Thoracic aorta (tissue), 2 donors: ENCODE measurements at places on chromosomes 4 and X.
A peak's percentile ranks its signal among the peaks of the same experiment; 100 is the strongest.

DNA sequence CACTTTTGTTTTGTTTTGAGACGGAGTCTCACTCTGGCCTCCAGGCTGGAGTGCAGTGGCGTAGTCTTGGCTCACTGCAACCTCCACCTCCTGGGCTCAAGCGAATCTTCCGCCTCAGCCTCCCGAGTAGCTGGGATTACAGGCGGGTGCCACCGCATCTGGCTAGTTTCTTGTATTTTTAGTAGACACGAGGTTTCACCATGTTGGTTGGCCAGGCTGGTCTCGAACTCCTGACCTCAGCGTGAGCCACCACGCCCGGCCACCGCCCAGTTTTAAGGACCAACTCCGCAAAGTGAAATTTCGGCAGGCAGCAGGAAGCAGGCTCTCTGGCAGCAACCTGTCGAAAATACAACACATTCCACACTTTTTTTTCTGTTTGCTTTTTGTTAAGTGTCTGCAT is 13.4 kb downstream of the DHRSX start:
- DNase-seq: no peak

DNA sequence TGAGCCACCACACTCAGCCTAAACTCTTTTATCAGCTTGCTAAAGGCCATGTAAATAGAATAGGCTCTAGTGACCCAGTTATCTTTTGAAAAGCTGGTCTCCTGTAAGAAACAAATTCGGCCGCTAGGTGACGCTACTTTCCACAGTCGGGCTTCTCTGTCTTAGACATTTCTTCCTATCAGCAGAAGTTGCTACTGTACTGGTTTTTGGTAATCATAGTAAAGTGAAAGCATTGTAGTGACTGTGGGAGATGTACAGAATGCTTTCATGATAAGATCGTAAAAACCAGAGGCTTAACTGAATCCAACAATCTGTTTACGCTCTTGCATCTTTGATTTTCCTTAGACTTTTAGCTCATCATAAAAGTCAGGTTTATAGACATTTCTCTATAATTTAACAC is 82.6 kb downstream of the GK start:
- DNase-seq: no peak

- DNase-seq: no peak
Measured at GRCh38 chrX:47358387-47359065, 11.9 kb upstream of the ZNF157 start.

GRCh38 chrX:30278365-30278764 is 30.8 kb downstream of the NR0B1 start:
- DNase-seq: no peak

DNA sequence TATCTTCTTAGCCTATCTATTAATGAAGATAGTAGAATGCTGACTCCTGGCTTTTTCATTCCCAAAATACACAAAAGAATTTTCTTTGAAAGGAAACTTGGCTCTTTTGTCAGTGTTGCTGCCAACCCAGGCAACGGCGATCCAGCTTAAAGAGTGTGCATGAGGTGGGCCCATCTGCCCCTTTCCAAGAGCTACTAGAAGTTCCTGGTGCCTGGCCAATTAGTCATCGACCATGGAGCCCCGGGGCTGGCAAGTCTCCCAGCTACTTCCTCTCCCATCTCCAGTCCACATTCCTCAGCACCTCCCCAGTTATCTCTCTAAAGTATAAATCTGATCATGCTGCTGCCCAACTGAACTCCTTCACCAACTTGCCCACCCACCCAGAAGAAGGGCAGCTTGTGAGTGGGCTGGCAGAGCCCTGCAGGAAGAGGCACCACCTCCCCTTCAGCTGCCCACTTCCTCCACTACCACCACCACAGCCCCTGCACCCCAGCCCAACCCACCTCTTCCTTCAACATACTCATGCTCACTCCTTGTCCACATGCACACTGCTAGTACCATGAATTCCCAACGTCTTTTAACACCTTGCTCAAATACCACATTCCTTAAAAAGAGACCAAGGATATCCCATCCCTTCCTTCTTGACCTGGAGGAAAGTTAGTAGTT is 158.2 kb upstream of the MAP3K15 start:
- DNase-seq: peak; percentile 4

- DNase-seq: no peak
Measured at GRCh38 chrX:67523002-67523681, 20.7 kb upstream of the AR start.

DNA sequence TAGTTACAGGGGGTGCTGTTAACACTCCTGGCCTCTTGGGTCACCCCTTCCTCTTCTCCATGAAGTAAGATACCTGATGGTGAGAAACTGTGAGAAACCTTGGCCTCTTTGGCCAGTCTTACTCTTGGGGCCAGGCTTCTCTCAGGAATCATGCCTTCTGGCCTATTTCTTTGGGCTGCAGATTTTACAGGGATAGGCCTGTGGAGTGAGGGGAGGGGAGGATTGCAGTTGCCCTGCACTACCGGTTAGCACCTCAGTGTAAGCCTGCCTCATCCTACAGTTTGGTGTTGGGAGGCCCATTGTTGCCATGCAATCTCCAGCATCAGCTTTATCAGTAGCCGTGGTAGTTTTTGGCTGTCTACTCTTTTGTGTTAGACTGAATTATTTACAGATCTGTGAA is 7.6 kb upstream of the PGRMC2 start:
- DNase-seq: no peak

DNA sequence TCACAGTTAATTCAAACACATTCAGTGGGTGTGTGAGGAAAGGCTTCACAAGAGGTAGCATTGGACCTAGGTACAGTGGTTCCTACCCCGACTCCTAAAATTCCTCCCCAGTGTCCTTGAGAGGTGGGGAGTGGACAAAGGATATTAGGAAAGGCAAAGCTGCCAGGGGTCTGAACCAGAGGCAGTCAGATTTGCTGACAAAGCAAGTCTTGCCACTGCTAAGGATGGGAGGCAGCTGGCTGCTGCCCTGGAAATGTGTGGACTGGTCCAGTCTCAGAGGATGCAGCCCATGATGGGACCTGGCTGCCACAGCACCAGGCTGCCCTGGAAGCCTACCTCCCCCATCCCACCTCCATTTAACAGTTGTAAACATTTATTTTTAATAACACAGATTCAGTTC is 4.1 kb upstream of the PHF8 start:
- no peak for DNase-seq

GRCh38 chr4:139851639-139852038 is 186.0 kb downstream of the MGST2 start:
- no peak for DNase-seq

GRCh38 chr4:1722551-1723118 is 1.3 kb downstream of the TACC3 start:
- no peak for DNase-seq

DNA sequence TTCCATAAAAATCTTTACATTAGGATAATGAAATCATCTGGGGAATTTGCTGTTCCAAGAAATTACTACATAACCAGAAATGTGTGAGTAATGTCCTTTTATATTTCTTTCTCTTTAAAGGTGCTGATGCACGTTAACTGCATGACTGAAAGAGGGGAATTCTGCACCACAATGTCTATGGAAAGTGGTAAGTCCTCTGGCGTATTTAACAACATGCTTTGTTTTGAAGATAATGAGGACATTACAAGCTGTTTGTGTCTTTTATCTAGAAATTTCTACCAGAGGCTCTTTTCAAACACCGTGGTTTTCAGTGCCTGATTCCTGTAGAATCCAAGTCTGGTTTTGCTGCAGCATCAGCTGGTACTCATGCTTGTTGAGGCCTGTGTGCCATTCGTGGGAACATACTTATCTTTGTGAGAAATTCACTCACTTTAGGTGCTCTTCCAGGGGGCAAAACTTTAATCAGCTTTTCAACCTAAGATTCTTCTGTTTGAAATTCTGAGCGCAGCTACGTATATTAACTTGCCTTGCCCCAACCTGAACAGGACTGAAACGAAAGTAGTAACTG is 257.2 kb downstream of the PDHA2 start:
- DNase-seq: no peak

DNA sequence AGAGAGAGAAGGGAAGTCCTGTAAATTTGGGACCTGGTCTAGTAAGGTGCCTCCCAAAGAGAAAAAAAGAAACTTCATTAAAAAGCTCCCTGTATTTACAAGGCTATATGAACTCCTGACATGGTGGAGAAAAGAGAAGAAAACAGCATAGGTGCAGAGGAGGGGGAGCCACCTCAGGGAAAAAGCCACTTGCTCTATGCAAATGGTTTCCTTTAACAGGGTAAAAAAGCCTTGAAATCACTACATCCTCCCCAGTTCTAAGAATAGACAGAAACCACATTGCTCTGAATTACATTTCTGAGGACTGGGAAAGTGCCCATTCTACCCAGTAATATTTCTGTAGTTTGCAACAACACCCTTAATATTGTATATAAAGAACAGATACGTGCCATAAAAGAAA is 165.5 kb downstream of the KLF8 start:
- DNase-seq: no peak

- no peak for DNase-seq
Measured at GRCh38 chr4:177339477-177340374, 30.1 kb downstream of the NEIL3 start.

DNA sequence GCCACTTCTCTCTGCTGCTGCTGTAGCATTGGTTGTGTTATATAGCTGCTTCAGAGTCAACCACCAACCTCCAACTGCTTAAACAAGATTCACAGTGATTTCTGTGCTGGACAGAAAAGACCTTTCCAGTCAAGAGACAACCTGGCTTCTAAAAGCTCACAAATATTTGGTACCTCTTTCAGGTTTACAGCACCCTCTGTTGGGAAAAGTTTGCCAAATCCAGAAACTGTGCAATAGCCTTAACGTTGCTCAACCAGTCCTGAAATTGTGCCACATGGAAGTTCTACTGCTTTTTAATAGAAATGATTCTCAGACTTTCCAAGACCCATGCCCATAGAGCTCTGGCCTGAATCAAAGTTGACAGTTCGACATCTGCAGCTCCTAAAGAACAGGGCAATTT is 842.1 kb upstream of the HTR2C start:
- no peak for DNase-seq

DNA sequence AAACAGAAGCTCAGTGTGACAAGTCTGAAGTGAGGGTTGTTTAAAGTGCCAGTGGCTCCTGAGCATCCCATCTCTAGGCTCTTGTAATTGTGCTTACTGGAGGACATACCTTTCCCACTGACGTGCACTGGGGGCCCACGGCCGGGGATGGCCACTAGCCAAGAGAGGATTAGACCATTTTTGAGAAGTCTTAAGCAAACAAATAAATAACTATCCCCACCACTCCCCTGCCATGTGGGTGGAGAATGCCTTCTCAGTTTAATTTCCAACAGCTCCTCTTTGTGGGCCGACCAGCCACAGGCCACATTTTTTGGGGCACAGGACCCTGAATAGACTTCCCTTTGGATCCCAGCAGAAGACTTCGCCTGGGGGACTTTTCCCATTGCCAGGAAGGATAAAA is 125.0 kb upstream of the MSX1 start:
- DNase-seq: no peak

GRCh38 chr4:168480931-168481611 is 779 bp upstream of the DDX60L start:
- DNase-seq: no peak

DNA sequence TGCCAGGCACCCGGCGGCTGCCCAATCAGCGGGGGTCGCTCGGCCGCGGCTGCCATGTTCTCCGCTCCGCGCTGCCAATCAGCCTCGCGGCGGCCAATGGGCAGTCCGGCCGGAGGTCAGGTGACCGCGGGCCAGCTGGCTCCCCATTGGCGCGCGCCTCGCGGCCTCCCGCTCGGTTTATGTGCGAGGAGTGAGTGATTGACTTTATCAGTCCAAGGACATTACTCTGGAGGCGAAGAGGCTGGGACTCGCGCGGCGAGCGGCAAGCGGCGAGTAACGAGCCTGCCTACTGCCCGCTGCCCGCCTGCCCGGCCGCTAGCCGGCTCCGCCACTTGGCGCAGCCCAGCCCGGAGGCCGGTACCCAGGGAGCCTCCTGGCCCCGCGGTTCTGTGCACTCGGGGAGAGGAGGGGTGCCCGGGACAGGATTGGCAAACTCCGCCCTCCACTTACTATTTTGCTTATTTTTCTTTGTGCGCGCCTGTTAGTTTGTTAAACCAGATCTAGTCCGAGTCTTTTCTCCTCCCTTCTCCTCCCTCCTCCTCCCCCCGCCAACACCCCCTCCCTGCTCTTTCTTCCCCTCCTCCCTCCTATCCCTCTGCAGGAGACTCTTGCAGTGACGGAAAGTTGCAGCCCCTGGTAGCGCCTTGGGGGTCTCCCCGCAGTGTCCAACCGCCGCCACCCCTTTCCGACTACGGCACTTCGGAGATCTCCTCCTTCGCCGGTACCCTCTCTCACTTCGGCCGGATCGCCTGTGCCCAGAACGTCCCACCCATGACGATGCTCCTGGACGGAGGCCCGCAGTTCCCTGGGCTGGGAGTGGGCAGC is at the start of gene ZIC3:
Gene ZIC3, plus strand, starts transcription at position 207 of the 825 bp plus-strand sequence. Its CDS starts 565 bp downstream, at position 772.
- no peak for DNase-seq

GRCh38 chr4:3519468-3520264 is 12.6 kb downstream of the LRPAP1 start:
- no peak for DNase-seq

DNA sequence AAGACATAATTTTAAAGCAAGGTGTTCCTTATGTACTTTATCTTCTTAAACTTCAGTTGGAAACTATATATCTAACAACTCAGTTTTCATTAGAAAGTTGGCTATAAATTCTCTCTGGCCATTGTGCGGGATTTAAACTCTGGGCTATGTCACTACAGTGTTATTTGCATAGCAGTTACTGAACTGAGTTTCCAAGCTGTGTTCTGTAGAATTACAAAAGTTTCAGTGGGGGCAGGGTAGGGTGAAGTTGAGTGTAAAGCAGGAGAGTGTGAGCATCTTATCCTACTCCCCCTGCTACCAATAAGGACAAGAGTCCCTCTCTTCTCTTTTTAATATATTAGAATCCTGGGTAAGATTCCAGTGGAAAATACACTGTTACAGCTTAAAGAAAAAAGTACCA is 254.5 kb upstream of the SLITRK2 start:
- DNase-seq: no peak

DNA sequence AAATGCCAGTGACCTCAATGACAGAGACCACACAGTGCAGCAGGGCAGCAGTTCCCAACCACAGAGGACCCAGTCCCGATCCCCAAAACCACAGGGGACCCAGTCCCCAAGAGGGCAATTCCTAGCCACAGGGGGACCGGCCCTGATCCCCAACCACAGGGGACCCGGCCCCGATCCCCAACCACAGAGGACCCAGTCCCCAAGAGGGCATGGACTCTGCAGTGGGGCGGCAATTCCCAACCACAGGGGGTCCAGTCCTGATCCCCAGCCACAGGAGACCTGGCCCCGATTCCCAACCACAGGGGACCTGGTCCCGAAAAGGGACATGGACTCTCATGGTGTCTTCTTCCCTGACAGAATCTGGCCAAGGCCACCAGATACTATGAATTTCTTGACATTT is 136.3 kb downstream of the AFAP1 start:
- no peak for DNase-seq

- no peak for DNase-seq
Measured at GRCh38 chrX:120753413-120754251, 122.0 kb downstream of the CT47B1 start.

GRCh38 chr4:163148466-163149336 is 18.0 kb downstream of the NAF1 start:
- no peak for DNase-seq
